Stimulated activated CD8-positive, alpha-beta memory T cell treated with anti-CD3 and anti-CD28 coated beads, Interleukin-2, amount 100 ng/mL, for 1 hour (primary cell): ENCODE measurements at places on chromosomes 5 and 9.

DNA sequence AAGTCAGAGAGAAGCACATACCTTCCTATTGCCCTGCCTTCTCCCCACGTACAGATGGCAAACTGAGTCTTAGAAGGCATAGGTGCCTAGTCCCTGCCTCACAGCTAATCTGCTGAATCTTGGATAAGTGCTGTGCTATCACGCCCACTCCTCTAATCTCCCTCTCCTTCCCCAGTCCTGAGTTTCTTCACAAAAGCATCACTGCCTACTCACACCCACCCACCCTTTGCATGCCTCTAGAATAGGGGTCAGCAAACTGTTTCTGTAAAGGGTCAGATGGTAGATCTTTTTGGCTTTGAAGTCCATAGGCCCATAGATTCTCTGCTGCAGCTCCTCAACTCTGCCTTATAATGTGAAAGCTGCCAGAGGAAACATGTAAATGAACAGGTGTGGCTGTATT is 23.2 kb upstream of the JADE2 start:
- DNase-seq: no peak

- DNase-seq: no peak
Measured at GRCh38 chr5:56356121-56356835, 123.1 kb upstream of the ANKRD55 start.

DNA sequence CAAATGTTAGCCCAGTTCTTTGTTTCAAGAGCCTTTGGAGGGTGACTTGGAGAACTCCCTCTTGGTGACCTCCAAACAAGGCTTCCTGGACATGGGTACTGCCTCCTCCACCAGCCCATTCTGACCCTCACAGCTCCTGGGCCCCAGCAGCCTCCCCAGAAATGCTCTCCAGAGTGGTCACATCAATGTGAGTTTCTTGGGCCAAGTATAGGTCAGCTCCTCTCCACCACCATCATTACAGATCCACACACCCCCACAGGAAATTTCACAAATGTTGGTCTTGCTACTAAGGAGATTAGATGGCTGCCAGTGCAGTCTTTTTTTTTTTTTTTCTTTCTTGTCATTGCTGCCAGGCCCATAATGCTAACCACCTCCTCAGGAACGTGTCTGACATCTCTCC is 410.7 kb downstream of the DTWD2 start:
- no peak for DNase-seq

- peak; percentile 87 for DNase-seq
Measured at GRCh38 chr9:137205126-137206069, at the start of the genes NDOR1 and TMEM203. NDOR1 (plus strand) TSS chr9:137205700; CDS start chr9:137205778, 78 bp downstream. TMEM203 (minus strand) TSS chr9:137205648; CDS start chr9:137205414, 234 bp downstream.

DNA sequence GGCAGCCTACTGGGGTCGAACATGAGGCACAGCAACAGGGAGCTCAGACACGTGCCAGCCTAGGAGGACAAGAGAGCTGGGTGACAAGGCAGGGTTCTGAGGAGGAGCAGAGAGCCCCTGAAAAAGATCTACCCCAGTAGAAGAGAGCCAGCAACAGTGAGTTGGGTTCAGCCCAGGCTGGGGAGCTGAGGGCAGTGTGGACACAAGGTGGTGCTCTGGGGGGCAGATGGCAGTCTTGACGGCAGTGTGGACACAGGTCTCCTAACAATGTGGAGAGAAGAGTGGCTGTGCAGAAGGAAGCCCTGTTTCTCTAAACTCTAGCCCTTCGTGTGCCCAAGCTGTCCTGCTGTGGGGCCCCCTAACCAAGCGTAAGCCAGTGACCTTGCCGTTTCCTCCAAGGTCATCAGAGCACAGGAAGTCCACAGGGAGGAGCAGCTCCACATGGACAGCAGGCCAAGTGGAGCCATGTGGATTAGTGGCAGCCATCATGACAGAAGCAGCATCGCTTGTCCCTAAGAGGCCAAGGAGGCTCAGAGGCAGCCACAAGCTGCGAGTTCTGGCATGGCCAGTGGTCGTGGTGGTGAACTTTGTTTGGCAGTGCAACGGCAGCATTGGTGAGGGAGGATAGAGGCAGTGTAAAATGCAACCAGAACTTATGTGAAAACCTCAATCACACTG is 25.1 kb upstream of the LMX1B start:
- DNase-seq: no peak
